Hypothalamus (tissue), 51 donors: ENCODE measurements at places on chromosomes 7 and 10.

DNA sequence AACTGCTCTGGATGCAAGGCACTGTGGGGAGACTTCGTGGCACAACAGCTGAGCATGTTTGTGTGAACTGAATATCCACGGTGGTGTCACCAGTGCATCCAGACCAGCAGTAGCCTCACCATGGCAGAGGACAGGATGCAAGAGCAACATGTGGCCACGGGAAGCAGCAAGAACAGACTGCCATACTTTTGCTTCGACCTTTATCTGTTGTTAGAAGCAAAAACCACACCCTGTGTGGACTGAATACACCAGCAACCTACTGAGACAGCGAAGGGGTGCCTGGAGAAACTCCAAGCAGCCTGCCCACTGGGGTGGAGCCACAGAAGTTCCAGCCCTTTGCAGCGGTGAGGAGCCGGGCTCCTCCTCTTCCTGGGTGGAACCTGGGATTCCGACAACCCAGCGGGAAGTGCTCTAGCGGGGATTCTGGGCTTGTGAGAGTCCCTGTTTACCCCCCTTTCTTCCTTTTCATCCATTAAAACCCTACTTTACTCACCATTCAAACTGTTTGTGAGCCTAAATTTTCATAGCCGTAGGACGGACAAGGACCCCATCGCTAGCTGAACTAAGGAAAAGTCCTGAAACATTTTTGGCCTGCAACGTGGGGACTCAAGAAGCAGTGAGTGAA, 584.9 kb downstream of the GRM8 start:
- DNase-seq, result no peak

DNA sequence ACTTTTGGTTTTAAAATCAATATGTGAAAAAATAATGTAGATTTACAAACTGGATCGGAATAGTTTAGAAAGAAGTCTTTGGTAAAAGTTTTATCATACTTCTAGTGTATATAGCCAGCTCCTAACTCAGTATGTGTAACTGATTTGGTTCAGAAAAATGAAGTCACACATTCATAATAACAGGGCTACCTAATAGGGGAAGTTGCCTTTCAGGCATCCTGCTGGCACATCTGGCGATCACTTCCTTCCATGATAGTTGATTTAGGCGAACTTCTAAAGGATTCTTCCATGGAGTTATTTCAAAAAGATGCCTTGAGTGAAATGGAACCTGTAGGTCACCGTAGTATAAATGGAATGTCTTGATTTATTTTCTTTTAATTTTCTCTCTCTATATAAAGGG, 69.1 kb downstream of the SHH start:
- DNase-seq, result no peak

DNA sequence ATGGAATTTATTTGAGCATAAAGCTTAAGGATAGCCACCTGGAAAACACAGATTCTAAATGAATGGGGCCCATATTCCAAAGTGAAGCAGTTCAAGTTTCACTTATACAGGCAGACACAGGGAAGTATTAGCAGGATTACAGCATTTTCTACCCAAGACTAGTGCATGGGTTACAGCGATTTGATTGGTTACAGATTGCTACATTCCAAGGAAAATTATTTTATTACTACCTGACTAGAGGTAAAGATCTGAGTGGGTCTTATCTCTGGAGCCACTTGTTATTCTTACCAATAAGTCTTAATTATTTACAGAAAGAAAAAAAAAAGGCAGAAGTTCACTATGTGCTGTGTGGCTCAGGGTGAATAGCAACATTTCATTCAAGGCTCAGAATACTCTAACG, 87.4 kb upstream of the ITGB1 start:
- no peak for DNase-seq

- DNase-seq, result no peak
Observed at GRCh38 chr7:142795339-142795863, 24.6 kb downstream of the PRSS2 start.
